ENCODE measurements at places on chromosomes 5 and 9. TPM values are rescaled to one million over a fixed set of nuclear protein-coding genes. Genes with fewer than 3 reads are reported as not detected.

Gene IL3
- not detected for total RNA-seq

Gene TAF11L10
- not detected for total RNA-seq

Gene IFNA13
- total RNA-seq: not detected

Gene PCDHGA5
- 3.8 TPM for total RNA-seq

Gene PDGFRB
- total RNA-seq: 23.8 TPM

Gene AGXT2
- not detected for total RNA-seq

Gene VCAN
- 24.1 TPM for total RNA-seq

Gene PCDHGC4
- 17.6 TPM for total RNA-seq

Gene CAMK2A
- 0.64 TPM for total RNA-seq

Gene SPAAR
- total RNA-seq: 1.3 TPM

Gene CDO1
- total RNA-seq: 6.0 TPM

Gene FOXD4L6
- 0.72 TPM for total RNA-seq

Gene SUSD3
- total RNA-seq: 2.8 TPM

Gene ASTN2
- total RNA-seq: 3.4 TPM

Gene C5orf58
- total RNA-seq: not detected

Gene FOXD4L4
- total RNA-seq: not detected

Gene TRIM36
- 4.0 TPM for total RNA-seq

Gene JAKMIP2
- total RNA-seq: not detected

Gene PCDHAC2
- 0.13 TPM for total RNA-seq

Gene SYNPO
- 3.3 TPM for total RNA-seq

Gene MCIDAS
- total RNA-seq: not detected

Gene ADAMTS16
- not detected for total RNA-seq

Gene CBY3
- total RNA-seq: not detected

Gene SLC45A2
- 1.7 TPM for total RNA-seq

Gene HMCN2
- total RNA-seq: 6.3 TPM

Gene TLX3
- not detected for total RNA-seq

Gene SLF1
- 3.8 TPM for total RNA-seq

Gene ADRB2
- total RNA-seq: 68.8 TPM

Gene TLE4
- 44.3 TPM for total RNA-seq

Gene NTNG2
- total RNA-seq: 0.39 TPM

Gene ROPN1L
- not detected for total RNA-seq

Gene PTGS1
- total RNA-seq: 73.4 TPM

Gene PCDHB16
- total RNA-seq: 4.8 TPM

Gene PPP2R2B
- total RNA-seq: 1.5 TPM

Gene IRX1
- total RNA-seq: 4.2 TPM

Gene C9orf72
- 12.2 TPM for total RNA-seq

Gene RHOBTB3
- total RNA-seq: 31.0 TPM

Gene SLC6A19
- total RNA-seq: not detected

Gene IPO11
- 22.3 TPM for total RNA-seq

Gene SAXO1
- 1.5 TPM for total RNA-seq

Gene GPR150
- 0.48 TPM for total RNA-seq

Gene LCN1
- not detected for total RNA-seq

Gene WDR38
- not detected for total RNA-seq

Gene MYOZ3
- not detected for total RNA-seq

Gene TAF11L2
- not detected for total RNA-seq

Gene ABL1
- 40.4 TPM for total RNA-seq

Gene QRFP
- total RNA-seq: not detected

Gene AFAP1L1
- 11.6 TPM for total RNA-seq

Gene INSL4
- total RNA-seq: not detected

Gene PCDHGA8
- 1.1 TPM for total RNA-seq

Gene IFNK
- total RNA-seq: not detected
